ENCODE measurements at places on chromosomes 1 and 21.
A peak's percentile ranks its signal among the peaks of the same experiment; 100 is the strongest.

DNA sequence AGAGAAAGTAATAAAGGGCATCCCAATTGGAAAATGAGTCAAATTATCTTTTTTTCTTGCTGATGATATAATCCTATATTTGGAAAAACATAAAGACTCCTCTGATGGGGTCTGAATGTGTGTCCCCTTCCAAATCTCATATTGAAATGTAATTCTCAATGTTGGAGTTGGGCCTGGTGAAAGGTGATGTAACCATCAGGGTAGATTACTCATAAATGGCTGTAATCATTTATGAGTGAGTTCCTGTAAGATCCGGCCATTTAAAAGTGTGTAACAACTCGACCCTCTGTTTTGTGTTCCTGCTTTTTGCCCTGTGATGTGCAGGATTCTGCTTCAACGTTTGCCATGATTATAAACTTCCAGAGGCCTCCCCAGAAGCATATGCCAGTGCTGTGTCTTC, 44.3 kb upstream of the MAP1LC3C start:
- DNase-seq: no peak

DNA sequence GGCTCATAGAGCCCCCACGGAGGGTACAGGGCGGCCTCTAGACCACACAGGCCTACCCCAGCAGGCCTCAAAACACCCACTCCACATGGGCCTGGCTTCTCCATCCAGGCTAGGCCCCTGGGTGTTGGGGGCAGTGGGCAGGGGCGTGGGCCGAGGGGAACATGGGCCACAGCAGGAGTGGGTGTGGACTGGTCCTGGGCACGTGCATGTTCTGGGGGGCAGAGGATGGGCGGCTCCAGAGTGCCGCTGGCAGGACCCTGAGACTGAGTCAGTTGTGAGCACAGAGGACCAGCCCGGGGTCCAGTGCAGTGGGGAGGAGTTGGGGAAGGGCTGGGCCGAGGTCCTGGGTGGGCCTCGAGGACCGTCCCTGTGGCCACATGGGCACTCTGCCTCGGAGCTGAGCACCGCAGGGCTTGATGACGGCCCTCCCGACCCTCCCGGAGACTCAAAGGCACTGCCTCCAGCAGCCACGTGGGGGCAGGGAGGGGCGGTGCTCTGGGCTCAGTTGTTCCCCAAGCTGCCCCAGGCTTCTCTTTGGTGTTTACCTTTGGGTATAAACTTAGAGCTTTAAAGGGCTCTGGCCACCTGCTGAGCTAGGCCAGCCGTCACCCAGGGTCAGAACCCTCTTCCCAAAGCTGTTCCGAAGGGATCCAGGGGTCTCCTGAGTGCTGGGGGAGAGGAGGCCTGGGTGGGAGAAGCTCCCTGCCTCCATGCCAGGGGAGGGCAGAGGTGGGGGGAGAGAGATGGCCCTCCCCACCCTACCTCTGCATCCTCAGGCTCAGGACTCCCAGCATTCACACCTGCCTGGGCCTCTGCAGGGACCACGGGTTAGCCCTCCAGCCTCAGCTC, 79.9 kb downstream of the MORN1 start:
- peak; percentile 21 for DNase-seq

DNA sequence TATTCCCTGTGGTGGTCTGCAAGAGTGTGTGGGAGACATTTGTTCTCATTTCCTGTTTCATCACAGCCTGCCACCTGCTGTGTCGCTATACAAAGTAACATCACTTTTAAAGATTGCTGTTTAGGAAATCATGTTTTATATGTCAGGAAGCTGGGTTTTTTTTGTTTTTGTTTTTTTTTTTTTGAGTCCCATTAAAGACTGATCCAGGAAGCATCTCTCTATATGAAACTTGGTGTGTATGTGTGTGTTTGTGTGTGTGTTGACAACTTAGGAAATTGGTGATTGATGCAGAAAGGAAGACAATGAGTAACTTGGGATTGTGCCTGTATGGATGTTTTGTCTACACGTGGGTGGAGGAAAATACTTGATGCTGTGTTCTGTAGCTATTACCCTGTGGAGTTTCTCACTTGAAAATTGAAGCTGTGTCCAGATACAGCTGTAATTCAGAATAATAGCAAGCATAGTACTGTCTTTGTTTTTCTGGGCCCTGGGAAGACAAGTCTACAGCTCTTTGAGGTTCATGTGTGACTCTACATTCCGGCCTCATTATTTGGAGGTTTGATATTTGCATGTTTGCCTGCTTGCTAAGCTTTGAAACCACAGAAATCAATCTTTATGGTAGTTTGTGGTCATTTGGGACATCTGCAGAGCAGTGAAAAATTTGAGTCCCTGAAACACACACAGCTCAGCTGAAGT, 47.9 kb downstream of the LAMC1 start:
- DNase-seq: no peak

GRCh38 chr1:206068314-206068713, 15.3 kb downstream of the RHEX start:
- DNase-seq: no peak

- DNase-seq: peak; percentile 83
Measured at GRCh38 chr1:241542199-241542907, 10.2 kb downstream of the KMO start.

DNA sequence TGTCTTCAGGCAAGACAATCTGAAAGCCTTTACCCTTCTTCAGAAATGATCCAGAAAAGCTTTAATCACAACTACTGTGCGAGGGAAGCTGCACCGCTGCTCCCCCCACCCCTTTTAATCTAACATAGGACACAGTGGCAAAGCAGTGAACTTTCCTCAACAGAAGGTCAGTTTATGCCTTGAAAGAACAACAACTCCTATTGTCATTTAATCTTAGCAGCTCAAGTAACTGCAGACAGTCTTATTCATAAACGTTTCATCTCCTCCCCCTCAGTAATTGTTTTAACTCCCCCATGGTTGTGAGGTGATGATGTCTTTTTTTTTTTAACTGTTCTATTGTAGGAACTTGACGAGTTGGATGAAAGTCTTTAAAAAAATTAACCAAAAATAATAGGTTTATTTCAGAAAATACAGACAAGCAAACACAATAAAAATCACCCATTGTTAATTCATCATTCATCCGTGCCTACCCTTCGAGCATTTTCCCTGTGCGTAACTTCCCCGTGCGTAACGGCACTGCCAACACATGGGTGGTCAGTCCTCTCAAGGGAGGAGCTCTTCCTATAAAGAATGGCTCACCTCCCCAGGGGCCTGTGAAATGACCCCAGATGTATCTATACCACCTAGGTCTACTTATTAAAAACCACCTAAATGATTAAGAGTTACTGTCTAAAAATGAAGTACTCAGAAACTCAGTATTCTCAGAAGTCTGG, 3.3 kb upstream of the ADAR start:
- no peak for DNase-seq

Measured in suppressor macrophage treated with lipopolysaccharide for 4 hours (primary cell).